CD14-positive monocyte (primary cell): ENCODE measurements at places on chromosomes 3 and 15.
A peak's percentile ranks its signal among the peaks of the same experiment; 100 is the strongest.

DNA sequence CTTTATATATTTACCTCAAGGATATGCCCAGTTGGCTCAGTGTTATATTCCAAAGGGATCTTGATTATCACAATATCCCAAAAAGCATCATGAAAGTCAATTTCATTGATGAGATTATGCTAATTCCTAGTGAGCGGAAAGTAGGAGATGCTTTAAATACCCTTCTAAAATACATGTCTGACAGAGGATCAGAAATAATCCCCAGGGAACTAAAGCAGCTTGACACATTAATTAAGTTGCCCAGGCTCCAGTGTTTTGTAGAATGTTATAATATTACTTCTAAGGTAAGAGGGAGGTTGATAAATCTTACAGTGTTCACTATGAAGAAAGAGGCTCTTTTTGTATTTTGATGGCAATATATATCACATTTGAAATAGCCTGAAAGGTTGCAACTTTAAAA lies 767.5 kb upstream of the ROBO1 start:
- no peak overlapping the region for H3K27ac ChIP-seq
- H3K36me3 ChIP-seq, result no peaks in the 10 kb centered on the region
- no peaks in the 10 kb centered on the region for H3K4me1 ChIP-seq

- no peaks in the 10 kb centered on the region for H3K36me3 ChIP-seq
- H3K4me3 ChIP-seq, result no peak overlapping the region
- DNase-seq, result no peak
- no peak overlapping the region for H3K27ac ChIP-seq
These were observed 122.1 kb downstream of the AQP9 start for GRCh38 chr15:58260205-58260724.

GRCh38 chr15:42069025-42069424 lies 25.3 kb downstream of the PLA2G4D start:
- H3K27me3 ChIP-seq, result no peaks in the 10 kb centered on the region
- no peak overlapping the region for H3K27ac ChIP-seq
- no peaks in the 10 kb centered on the region for H3K36me3 ChIP-seq
- H3K4me3 ChIP-seq, result no peak overlapping the region
- no peak for DNase-seq

GRCh38 chr15:62569460-62570404 lies 404.6 kb upstream of the C2CD4B start:
- H3K27ac ChIP-seq, result no peak overlapping the region
- no peaks in the 10 kb centered on the region for H3K4me1 ChIP-seq
- no peaks in the 10 kb centered on the region for H3K36me3 ChIP-seq
- H3K27me3 ChIP-seq, result no peaks in the 10 kb centered on the region

GRCh38 chr3:49277383-49277775 lies 347 bp upstream of the C3orf62 start:
- H3K4me1 ChIP-seq, result peaks cover 25% of the 10 kb centered on the region
- H3K27me3 ChIP-seq, result no peaks in the 10 kb centered on the region
- H3K36me3 ChIP-seq, result peaks cover 32% of the 10 kb centered on the region
- no peak for DNase-seq
- H3K27ac ChIP-seq, result peak overlapping the region; percentile 66

DNA sequence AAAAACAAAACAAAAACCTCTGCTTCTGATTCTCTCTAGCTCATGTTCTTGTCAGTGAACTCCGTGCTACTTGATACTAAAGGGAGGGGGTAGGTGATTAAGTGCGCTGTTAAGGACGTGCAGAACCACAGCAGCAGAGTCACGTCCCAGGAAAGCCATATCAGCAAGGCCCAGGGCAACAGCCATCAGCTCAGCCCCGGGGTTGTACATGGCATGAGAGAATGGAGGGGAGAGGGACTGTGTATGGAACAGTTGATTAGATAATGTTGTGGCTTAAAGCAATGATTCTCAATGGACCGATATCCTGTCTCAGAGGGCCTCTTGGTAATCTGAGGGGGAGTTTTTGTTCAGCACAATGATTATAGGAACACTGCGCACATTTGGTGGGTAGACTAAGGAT lies 27.6 kb downstream of the C2CD4A start:
- H3K4me3 ChIP-seq, result no peak overlapping the region
- no peaks in the 10 kb centered on the region for H3K36me3 ChIP-seq
- DNase-seq, result no peak
- H3K27ac ChIP-seq, result no peak overlapping the region
- H3K4me1 ChIP-seq, result no peaks in the 10 kb centered on the region
